ENCODE measurements at places on chromosomes 7 and 10.

- no peak for DNase-seq
These were observed 24.3 kb downstream of the GRID1 start for GRCh38 chr10:86342111-86342863.

GRCh38 chr7:30249316-30249715, 35.1 kb upstream of the ZNRF2 start:
- DNase-seq = no peak

- DNase-seq = no peak
These were observed 1077.6 kb downstream of the TYW1 start for GRCh38 chr7:68074242-68074641.

GRCh38 chr10:16832351-16833080, 15.3 kb upstream of the RSU1 start:
- no peak for DNase-seq

DNA sequence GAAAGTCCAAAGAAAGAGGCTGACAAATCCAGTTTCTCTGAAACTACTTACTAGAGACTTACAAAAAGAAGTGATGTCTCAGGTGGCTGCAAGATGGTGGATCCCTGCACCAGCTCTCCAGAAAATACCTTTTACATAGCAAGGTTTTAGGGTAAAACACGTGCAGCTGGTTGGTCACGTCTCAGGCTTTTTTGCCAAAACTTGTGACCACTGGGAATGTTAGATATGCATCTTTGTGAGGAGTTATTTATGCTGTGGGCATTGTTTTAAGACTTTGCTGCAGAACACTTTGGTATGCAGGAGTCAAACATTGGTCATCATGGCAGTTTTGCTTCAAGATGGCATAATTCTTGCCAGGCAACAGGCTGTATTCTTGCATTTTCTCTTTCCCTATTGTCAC, 1352.8 kb downstream of the REEP3 start:
- no peak for DNase-seq

DNA sequence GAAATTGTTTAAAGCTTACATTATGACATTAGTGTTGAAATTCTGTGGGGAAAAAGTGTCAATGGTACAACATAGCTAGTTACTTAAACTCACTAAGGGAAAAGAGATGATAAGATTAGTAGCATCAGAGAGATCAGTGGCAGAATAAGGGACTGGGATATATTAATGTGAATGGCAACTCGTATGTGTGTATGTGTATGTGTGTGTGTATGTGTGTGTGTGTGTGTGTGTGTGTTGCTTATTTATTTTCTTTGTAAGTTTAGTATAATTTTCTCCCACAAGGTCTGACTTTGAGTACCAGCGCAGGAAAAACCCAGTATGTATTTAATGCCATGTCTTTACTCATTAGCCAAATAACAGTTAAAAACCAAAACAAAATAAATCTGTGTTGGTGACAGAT, 256.1 kb downstream of the ARHGAP21 start:
- no peak for DNase-seq

DNA sequence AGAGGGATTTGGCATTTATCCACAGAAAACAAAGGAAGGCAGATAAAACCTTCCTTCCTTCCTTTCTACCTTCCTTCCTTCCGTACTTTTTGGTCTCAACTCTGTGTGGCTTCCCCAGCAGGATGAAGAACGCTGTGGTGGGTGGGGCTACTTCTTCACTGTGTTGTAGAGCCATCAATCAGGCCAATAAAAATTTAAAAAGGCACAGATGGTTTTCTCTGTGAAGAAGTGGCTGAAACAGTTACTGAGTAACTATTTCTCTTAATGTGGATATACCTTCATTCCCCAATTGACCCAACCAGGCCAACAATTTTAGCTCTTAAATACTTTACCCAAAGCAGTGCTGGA, 75.8 kb downstream of the ZNF92 start:
- no peak for DNase-seq

DNA sequence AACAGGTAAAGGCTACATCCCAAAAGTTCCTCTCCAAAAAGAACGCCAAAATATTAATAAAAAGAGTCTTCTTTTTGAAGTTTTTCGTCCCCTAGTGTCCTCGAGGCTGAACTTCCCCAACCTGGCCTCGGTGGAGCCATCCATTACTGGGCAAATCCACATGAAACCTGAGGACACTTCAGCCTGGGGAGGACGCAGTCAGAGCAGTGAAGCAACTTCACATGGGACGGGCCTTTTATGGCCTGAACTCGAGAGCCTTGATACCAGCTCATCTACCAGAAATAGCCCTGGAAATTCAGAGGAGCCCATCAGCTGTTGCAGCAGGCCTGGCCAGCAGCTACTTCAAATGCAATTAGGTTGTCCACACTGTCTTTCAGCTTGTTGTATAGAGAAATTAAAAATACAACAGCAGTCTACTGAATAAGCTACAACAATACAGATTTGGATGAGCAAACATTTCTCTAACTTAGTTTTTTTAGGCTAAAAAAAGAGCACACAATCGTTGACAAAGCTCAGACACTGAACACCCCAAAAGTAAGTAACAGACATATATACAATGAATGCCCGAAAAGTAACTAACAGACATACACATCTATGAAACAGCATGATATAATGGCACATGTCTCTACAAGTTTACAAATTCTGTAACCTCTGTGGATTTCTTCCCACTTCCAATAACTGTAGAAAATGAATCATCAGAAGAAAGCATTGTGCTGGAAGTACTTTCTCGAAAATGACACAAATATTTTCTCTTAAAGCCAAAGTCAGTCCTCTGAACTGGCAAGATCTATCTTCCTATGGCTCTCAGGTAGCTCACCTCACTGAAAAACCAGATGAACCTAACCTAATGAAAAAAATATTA, at the start of gene SVIL:
TSS of gene SVIL (minus strand) at position 208 of the 862 bp plus-strand sequence. CDS start 79,913 bp downstream, outside the sequence.
- peak; percentile 49 for DNase-seq

DNA sequence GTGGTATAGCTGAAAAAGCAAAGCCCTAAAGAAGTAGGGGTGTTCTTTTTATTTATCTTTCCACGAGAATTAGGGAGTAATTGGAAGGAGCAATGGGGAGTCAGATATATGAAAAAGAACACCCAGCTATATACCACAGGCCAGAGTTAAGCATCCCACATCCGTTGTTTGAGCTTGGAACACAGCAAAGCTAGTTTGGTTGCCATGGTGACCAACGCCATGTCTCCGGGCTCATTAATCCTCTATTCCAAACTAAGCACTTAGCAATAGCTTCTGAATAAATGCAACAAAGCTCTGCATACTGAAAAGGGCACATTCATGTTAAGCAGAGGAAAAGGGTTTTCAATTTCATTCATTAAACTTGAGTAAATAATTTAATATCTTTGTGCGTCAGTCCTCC, 23.5 kb downstream of the ASB4 start:
- no peak for DNase-seq

GRCh38 chr7:129664029-129665012, 52.8 kb downstream of the NRF1 start:
- DNase-seq = no peak

DNA sequence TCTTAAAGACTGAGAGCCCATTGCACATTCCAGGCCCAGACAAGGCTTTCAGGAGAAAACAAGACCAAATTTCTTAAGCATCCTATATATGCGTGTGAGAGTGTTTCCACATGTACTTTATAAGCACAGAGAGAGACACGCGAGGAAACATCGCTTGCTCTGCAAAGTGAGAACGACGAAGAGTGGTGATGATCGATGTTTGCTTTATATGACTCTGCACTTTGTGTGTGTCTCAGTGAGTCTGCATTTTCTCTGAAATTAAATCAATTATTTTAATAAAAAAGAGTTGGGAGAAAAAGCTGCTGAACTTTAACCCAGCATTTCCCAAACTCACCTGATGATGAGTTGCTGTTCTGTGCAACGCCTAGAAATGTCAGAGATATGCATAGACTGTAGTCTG, 61.7 kb upstream of the ZMIZ1 start:
- no peak for DNase-seq

GRCh38 chr10:4867520-4868356, 41.7 kb downstream of the AKR1E2 start:
- no peak for DNase-seq

- no peak for DNase-seq
These were observed 303.3 kb upstream of the COBL start for GRCh38 chr7:51619880-51620279.

- DNase-seq = no peak
These were observed 17.5 kb downstream of the STEAP1B start for GRCh38 chr7:22482503-22482902.

DNA sequence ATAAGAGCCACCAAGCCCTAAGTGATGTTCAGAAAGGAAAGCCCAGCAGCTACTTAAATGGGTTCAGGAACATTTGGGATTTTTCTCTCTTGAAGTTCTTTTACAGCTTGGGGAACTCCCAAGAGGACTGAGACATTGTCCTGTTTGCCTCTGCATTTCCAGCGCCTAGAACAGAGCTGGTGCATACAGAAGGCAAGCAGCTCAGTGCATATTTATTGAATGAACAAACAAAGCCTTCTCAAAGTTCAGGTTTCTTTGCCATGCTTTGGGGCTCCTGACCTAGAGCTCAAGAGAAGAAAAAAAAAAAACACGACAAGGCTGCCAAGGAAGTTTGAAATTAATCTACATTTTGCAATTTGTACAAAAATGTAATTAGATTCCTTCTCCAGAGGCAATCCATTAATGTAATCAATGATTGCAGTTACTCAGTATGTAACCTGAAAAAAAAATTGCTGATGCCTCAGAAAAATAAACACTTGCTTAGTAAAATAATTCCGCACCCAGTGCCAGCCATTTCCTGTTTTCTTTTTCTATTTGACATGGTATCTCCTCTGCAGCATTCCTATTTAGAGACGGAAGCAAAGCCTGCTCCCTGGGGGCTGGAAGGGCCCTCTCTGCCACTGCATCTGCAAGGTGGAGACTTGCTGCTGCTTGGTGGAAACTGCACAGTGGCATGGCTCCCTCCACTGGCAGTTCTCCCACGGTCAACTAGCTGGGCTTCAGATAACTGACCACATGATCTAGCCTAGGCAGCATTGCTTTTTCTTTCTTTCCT, 157.3 kb downstream of the TMEM178B start:
- DNase-seq = no peak

- no peak for DNase-seq
These were observed 571.0 kb downstream of the SH2D4B start for GRCh38 chr10:81108516-81109199.

- no peak for DNase-seq
These were observed 7.5 kb downstream of the ZFAND2A start for GRCh38 chr7:1152492-1152891.

- no peak for DNase-seq
These were observed 295.9 kb upstream of the ZNF32 start for GRCh38 chr10:43944381-43945093.

DNA sequence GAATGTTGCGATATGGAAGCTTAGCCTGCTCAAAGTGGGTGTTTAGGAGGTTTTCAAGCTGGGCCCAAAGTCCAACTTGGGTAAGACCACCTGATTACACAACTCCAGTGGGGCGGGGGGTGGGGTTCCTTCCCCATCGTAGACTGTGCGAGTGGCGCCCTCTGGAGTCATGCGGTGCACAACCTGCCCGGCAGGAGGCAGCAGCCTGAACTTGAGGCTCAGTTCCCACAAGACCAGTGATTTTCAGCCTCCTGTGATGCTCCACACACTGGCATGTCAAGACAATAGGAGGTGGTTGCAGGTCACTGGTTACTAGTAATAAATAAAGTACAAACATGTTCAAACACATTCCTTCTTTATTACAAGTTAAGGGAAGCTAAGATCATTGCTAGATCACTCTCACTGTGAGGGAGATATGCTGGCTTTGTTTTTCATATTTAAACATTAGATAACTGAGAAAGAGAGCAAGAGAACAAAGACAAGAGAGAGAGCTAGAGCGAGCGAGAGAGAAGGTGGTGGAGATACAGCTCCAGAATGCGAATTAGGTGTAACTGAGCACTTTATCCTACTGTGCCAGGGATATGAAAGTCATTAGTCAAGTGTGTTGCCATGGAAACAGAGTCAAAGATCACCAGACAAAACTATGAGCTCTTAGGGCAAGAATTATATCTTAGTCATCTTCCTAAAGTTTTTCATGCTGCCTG, 97.4 kb upstream of the BMPER start:
- DNase-seq = no peak

- DNase-seq = no peak
These were observed 23.1 kb downstream of the TYW1 start for GRCh38 chr7:67019562-67020390.

- DNase-seq = no peak
These were observed 45.7 kb downstream of the IKZF1 start for GRCh38 chr7:50349963-50350944.

- DNase-seq = no peak
These were observed 17.4 kb downstream of the CNNM2 start for GRCh38 chr10:102935505-102935904.

DNA sequence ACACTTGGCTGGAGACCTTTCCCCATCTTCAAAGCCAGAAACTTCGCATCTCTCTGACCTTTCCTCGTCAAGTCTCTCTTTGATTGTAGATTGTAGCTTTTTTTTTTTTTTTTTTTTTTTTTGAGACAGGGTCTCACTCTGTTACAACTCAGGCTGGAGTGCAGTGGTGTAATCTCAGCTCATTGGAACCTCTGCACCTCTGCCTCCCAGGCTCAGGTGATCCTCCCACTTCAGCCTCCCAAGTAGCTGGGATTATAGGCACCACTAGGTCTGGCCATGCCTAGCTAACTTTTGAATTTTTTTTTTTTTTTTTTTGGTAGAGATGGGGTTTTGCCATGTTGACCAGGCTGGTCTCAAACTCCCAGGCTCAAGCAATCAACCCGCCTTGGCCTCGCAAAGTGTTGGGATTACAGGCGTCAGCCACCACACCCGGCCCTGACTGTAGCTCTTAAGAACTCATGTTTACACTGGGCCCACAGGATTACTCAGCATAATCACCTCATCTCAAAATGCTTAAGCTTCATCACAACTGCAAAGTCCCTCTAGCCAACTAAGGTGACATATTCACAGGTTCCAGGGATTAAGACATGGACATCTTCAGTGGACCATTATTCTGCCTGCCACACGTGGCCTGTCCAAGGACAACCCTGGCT, 11.7 kb downstream of the POLL start:
- no peak for DNase-seq

GRCh38 chr10:100784126-100784525, 38.7 kb downstream of the PAX2 start:
- no peak for DNase-seq
